ENCODE measurements at places on chromosomes 6 and 20.
A peak's percentile ranks its signal among the peaks of the same experiment; 100 is the strongest.

DNA sequence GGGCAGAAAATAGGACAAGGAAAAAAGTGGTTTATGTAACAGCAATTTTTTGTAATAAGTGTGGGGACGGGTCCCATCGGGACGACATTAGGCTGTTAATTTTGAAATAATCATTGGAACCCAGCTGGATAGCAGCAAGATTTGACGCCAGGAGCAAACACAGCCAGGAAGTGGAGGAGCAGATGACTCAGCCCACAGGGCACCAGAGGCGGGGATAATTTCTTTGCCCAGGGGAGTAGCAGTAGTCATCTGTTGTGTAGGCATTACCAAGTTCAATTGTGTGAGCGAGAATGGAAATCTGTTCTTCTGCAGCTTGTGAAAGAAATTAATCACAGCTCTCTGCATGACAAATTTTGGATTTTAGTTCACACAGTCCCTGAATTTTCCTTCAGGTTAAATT is 22.6 kb upstream of the RIN2 start:
- no peak for DNase-seq

- DNase-seq, result no peak
Observed at GRCh38 chr20:6740096-6740495, 27.4 kb upstream of the BMP2 start.

DNA sequence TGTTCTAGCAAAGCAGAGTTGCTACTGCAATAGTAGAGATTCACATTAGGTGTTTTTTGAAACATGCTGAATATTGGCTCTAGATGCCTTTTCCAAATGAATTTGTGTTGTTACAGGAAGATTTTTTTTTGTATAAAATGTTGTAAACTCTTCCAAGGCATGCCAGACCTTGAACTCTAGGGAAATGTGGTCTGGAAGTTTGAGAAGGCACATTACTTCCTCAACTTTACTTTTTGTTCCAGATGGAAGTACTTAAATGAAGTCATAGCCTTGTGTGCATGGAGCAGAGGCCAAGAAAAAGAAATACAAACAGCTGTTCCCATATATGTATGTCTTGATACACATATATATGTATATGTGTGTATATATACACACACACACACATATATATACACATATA is 585.7 kb upstream of the MARCKS start:
- DNase-seq, result no peak

GRCh38 chr6:135424385-135424784 is 73.2 kb downstream of the AHI1 start:
- no peak for DNase-seq

DNA sequence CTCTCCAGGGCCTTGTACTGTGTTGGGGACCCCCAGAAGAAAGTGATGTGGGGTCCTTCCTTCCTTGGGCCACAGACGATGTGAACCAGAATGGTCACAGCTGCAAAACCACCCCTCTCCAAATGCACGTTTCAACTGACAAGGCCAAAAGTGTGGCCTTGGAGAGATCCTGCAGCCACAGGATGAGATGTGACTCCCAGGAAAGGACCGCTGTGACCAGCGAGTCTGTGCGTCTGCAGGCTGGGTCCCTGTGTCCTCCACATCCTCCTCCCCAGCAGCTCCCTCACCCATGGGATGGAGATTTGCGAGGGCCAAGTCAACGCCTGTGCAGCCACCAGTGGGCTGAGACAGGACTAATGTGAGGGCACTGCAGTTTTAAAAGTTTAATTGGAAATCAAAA is 247.0 kb downstream of the ERMARD start:
- no peak for DNase-seq

GRCh38 chr6:35370124-35370741 is 27.9 kb downstream of the PPARD start:
- DNase-seq, result peak; percentile 60

DNA sequence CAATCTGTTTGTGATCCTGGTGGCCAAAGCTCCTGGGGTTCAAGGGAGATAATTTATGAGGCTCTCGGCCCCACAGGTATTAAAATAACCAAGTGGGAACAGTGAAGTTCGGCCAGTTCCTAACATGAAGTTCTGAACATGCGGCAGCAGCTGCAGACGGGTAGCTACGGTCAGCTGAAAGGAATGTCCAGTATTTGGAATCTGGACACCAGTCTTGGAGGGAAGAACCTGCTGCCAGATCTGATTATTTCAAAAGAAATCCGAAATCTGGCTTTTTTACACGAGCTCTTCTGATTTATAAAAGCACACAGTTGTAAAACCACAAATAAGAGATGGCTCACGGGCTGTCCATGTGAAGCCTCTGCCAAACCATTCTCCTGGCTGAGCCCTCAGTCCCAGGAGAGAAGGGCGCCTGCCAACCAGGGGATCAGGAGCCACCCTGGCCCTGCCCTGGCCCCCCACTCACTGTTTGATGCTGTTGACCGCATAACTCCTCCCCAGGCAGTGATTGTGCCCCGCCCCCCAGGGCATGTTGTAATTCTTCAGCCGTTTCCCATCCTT is 28.2 kb upstream of the KCNB1 start:
- no peak for DNase-seq

GRCh38 chr6:12577124-12577850 is 139.3 kb upstream of the PHACTR1 start:
- DNase-seq, result no peak

- DNase-seq, result peak; percentile 55
Observed at GRCh38 chr6:33815854-33816253, 12.1 kb upstream of the MLN start.

GRCh38 chr20:48923149-48923718 is 1.7 kb downstream of the ARFGEF2 start:
- no peak for DNase-seq

GRCh38 chr6:131765081-131765803 is 42.6 kb upstream of the ENPP1 start:
- no peak for DNase-seq

- peak; percentile 88 for DNase-seq
Observed at GRCh38 chr20:35303735-35304491, 11.7 kb upstream of the FAM83C start.

DNA sequence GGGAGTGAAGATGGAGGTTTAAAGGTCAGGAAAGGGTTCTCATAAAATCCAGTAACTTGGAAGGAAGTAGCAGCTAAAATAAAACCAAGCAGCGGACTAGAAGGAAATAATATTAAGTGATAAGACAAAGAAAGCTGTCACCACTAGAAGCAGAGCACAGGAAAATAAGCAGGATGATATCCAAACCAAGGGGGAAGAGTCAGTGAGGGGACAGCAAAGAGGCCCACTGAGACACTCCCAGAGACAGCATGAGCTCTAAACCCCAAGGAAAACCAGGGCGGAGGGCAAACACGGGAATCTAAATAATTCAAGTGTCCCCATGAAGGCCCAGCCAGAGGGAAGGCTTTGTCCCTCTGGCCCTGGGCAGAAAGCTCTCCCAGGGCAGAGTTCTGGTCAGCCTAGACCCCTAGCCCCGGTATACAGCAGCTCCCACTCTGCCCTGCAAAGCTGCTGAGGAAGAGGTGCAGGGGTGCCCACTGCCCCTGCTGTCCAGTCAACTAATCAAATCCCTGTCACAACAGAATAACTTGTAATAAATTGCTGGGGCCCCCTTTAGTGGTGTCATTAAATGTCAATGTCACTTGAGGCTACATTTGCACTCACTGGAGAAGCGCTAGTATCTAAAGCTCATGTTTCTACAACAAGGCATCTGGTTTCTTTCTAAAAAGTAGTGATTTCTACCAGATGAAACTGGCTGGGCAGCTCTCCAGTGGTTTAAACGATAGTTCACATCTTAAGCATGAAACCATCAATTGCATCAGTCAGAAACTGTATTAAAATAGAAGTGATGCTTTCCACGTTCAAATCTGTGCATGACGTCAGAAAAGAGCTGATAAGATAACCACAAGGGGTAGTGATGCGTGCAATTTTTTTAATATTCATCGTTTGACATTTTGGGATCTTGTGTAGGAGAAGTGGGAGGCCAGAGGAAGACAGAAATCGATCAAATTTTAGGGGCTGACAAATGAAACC is 13.6 kb downstream of the PDE10A start:
- no peak for DNase-seq

DNA sequence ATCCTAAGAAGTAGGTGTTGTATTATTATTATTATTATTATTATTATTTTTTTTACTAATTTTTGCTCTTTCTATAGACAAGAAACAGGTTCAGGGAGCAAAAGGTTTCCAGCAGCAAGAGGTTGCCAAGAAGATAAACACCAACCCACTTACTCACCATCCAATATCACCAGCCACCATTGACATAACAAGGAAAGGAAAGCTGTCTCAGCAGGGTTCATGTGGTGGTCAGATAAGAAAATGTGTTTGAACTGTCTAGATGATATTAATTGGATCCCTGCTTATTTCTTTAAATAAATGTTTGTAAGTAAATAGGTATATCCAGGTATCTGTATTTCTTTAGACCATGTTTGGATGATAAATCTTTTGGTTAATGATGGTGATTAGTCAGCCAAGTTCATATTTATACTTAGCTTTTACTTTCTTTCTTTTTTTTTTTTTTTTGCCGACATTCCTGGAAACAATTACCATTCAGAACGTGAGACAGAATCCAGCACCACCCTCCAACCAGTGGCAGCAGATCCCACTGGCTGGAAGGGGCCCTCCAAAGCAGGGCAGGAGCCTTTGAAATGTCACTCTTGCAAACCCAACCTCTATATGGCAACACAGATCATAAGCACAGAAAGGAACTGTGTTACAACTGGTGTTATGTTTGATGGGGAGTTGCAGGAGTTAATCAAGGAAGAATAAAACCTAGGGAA is 139.2 kb upstream of the ECI2 start:
- DNase-seq, result no peak

DNA sequence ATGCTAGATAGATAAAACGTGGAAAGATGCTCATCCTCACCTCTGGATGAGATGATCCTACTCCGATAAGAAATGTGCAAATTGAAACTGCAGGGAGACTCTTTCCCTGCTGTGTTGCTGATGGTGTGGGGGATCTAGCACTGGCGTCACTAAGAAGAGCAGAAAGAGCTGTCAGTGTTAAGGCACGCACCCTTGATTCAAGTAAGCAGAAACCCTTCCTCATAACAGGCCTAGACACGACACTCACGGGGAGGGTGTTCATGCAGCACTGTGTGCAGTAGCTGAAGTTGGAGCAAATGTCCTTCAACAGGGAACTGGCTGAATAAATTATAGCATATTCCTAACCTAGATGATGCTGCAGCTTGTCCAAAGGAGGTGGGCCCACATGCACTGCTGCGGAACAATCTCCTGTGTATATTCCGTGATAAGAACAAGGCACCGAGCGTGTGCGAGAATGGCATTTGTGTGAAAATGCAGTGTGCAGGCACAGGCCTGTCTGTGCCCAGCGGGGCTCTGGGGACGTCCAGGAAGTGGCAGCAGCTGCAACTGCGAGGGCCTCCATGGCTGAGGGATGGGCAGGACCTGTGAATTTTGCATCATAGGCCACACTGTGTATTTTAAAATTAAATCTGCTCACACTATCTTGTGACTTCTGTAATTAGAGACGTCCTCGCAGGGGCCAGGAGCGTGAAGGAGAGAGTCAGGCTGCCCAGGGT is 64.0 kb downstream of the TCP11 start:
- DNase-seq, result no peak

- DNase-seq, result no peak
Observed at GRCh38 chr6:162184465-162184864, 543.1 kb downstream of the PRKN start.

DNA sequence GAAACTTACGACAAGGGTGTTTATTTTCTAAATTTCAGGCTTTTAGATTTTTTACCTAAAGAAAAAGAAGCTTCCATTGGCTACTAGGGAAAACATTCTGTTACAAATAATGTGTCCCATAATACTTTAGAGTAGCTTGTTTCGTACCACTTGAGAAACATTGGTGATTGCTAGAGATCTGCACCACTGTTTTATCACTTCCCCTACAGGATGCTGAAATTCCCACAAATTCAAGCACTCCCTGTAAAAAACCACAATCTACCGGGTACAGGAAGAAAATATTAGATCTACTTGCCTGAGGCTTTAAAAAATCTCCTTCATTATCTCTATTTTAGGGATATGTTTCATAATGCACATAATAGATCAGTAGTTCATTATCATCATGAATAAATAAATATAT is 29.9 kb downstream of the SEL1L2 start:
- no peak for DNase-seq

GRCh38 chr6:160386869-160387530 is 38.8 kb downstream of the SLC22A3 start:
- DNase-seq, result no peak

DNA sequence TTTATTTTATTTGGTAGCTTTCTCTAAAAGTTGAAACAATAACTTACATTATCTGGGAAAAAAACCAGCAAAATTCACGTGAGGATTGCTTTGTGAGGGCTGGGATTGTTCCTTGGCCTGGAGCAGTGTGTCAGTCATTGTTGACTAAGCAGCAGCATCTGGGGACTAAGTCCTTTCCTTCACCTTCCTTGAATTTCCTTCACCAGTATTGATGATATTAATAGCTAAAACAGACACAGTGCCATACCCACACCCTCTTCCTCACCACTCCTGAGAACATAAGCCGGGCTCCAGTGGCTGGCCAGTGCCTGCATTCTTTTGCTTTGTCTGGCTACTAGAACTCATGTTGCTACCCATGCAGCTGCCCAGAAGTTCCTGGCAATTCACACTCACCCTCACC is 23.7 kb downstream of the PLCB1 start:
- DNase-seq, result no peak

GRCh38 chr20:45500022-45500421 is 15.4 kb downstream of the SPINT3 start:
- no peak for DNase-seq

GRCh38 chr20:52953020-52953419 is 19.1 kb upstream of the TSHZ2 start:
- DNase-seq, result no peak

- no peak for DNase-seq
Observed at GRCh38 chr6:89050697-89051096, 29.9 kb upstream of the PNRC1 start.

DNA sequence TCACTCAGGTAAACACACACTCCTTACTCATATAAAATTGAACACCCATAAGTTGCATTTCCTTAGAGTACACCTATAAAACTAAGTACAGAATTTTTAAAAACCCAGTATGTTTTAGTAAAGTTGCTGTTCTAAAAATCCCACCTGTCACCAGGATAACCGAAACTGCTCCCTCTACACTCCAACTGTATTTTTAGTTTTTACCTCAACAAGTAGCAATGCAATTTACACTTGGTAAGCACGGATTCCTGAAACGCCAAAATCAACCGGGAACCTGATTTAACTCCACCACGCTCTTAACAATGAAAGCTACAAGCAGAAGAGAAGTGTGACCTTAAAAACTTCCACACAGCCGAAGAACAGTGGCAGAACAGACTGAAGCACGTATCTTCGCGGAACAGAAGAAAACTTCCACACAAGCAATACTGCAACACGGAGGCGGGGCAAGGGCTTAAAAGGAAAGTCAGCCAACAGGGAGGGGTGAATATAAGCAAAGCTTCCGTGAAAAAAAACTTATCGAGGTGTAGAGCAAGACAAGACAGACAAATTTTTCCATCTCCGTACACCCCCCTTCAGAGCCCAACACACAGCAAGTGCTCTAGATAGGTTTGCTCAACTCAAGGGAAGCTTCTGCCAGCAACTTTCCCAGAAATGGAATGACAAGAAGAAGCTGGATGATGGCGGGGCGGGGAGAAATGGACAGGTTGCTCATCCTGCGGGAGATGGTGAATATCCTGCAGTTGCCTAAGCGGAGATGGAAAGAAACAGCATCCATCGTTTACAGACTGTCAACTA is 1.4 kb downstream of the STAU1 start:
- peak; percentile 63 for DNase-seq

All from GM10248 (cell line).